ENCODE measurements at places on chromosomes 1 and 21. TPM values are rescaled to one million over a fixed set of nuclear protein-coding genes. Genes with fewer than 3 reads are reported as not detected.

DNA sequence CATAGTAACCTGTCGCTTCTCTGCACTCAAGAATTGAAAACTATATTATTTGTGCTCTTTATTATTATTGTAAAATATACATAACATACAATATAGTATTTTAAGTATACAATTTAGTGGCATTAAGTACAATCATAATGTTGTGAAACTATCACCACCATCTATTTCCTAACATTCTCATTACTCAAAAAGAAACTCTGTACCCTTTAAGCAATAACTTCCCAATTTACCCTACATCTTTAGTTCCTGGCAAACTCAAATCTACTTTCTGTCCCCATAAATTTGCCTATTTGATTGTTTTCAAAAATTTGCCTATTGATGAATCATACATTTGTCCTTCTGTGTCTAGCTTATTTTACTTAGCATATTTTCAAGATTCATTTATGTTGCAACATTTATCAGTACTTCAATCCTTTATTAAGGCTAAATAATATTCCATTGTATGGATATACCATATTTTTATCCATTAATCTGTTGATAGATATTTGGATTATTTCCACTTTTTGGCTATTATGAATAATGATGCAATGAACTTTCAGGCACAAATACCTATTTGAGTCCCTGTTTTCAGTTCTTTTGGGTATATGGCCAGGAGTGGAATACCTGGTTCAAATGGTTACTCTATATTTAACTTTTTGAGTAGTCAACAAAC, 99.6 kb upstream of the DMRTA2 start:
- DNase-seq: no peak

The LEFTY2 gene
- total RNA-seq: not detected

The TEX38 gene
- total RNA-seq: not detected

DNA sequence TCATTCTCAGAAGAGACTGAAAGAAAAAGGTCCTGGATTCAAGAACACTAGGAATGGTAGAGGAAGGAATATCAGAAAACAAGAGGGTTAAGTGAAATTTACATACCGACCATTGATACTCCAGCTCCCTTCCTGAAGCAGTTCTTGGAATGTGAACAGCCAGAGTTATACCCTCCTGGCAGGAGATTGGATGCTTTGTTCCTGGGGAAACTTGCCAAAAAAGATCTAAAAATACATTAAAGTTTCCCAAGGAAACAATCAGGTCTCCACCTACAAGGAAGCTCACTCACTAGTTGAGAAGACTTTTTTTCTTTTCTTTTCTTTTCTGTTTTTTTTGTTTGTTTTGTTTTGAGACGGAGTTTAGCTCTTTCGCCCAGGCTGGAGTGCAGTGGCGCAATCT, 91.1 kb downstream of the HLX start:
- DNase-seq: peak; percentile 20

- peak; percentile 17 for DNase-seq
Measured at GRCh38 chr1:38044221-38045215, 2.1 kb downstream of the POU3F1 start.

GRCh38 chr1:55129194-55129728, 85.9 kb downstream of the USP24 start:
- DNase-seq: peak; percentile 76

DNA sequence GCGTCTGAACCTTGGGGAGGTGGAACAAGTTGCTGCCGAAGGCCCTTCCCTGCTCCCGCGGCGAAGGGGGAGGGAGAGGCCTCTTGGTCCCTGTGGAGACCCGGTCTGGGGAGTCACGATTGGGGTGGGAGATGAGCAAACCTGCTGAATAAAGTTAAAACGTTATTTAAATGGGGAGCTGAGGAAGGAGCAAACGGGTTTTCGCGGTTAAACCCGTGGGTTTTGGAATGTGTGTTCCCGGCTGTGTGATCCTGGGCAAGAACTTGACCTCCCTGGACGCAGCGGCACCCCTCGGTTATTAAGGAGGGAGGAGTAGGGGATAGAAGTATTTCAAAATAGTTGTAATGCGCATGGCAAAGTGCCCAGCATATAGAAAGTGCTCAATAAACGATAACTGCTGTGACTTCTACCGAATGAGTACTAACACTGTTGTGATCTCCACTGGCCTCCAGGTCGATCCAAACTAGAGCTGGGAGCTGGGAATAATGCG, 3.4 kb downstream of the FAM110D start:
- DNase-seq: no peak

DNA sequence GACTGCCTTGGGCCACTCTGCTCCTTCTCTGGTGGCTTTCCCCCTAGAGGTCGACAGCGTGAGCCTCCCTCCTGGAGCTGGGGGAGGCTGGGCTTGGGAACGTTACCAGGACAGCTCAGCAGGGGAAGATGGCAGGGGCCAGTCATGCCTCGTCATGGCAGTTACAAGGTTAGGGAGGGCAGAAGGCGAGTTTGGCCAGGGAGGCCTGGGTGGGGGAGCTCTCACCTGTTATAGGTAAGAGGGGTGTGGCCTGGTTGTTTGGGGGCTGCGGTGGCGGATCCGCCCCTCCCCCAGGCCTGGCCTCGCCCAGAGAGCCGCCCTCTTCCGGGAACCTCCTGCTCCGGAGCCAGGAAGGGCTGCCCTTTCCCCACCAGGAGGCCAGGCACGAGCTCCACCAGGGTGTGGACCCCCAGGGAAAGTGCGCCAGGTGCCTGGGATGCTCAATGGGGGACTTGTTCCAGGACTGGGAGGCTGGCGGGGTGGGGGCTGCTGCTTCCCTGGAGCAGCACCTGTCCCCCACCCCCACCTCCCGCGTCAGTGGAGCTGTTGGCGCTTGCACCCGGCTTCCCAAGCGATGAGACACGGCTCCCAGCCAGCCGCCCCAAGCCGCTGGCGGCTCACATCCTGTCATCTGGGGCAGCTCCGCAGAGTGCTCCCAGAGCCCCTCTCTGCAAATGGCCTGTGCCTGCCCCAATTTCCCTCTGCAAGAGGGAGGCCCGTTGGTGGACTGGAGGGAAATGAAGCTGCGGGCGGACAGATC, 23.6 kb upstream of the PKP1 start:
- DNase-seq: peak; percentile 78

The GJA5 gene
- 2.3 TPM for total RNA-seq

GRCh38 chr1:205229399-205229871, 1.7 kb downstream of the TMCC2 start:
- DNase-seq: peak; percentile 53

The F13B gene
- not detected for total RNA-seq

DNA sequence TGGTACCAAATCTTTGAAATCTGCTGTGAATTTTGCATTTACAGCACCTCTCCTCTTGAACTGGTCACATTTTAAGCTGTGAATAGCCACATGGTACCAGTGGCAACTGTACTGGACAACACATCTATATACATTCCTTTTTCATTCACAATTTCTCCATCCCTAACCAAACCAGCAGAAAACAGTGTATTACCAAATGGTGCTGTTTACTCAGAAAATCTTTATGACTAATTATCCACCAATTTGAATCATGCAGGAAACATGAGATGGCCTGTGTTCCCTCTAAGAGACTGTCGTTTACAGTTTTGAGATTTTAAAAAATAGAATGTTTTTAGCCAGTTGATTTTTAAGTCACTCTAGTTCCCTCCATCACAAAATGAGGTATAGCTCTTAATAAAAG, 17.6 kb upstream of the CCT8 start:
- DNase-seq: peak; percentile 89

The SV2A gene
- total RNA-seq: 0.51 TPM

DNA sequence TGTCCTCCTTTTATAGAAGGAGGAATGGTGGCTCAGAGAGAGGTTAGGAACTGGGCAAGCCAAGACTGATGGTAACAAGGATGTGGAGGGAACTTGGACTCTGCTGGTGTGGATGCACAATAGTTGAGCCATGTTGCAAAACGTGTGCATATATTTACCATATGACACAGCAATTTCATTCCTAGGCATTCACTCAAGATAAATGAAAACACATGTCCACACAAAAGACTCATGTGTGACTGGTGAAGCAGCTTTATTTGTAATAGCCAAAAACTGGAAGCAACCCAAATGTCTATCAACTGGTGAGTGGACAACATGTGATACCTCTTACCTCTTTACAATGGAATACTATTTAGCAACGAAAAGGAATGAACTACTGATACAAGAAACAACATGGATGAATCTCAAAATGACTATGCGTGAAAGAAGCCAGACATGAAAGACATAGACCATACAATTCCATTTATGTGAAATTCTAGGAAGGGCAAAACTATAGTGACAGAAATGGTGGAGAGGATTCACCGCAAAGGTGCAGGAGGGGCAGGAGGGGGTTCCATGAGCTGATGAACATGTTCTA, 36.2 kb downstream of the CAMK2N1 start:
- peak; percentile 80 for DNase-seq

The CA14 gene
- total RNA-seq: not detected

- no peak for DNase-seq
Measured at GRCh38 chr1:42138586-42138985, 14.6 kb upstream of the GUCA2B start.

The PLA2G2F gene
- not detected for total RNA-seq

DNA sequence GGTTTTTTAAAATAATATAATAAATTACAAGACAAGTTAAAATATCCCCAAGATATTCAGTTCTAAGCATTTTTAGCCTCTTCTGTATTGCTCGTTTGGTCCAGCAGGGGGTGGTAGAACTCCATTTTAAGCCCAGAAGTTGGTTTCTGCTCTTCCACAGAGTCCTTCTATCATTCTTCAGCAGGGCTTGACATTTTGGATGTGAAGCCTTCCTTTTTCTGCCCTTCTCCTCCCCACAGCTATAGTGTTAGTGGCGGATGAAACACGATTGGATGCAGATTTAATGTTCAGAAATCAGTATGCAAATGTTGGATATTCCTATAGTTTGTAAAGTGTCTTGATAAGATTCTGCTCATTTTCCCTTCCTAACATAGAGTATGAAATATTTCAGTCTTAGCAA, 1.4 kb downstream of the NCAM2 start:
- DNase-seq: peak; percentile 50

GRCh38 chr1:26046246-26047095, 553 bp upstream of the SLC30A2 start:
- DNase-seq: no peak

The SMIM1 gene
- not detected for total RNA-seq

DNA sequence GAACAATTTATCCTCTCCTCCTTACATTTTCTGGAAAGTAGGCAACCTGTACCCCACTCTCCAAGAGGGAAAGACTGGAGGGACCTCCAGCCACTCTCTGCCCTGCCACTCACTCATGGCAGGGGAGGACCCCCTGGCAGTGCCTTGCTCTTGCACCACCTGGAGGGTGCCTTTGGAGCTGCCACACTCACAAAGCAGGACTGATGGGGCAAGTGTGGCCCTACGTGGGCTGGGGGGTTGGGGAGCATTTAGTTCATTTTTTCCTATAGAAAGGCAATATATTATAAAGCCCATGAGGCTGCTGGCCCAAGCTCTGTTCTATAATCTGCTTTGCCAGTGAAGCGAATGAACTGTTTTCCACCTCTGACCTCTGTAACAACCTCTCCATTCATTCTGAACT, 50.3 kb downstream of the GPR161 start:
- DNase-seq: no peak

DNA sequence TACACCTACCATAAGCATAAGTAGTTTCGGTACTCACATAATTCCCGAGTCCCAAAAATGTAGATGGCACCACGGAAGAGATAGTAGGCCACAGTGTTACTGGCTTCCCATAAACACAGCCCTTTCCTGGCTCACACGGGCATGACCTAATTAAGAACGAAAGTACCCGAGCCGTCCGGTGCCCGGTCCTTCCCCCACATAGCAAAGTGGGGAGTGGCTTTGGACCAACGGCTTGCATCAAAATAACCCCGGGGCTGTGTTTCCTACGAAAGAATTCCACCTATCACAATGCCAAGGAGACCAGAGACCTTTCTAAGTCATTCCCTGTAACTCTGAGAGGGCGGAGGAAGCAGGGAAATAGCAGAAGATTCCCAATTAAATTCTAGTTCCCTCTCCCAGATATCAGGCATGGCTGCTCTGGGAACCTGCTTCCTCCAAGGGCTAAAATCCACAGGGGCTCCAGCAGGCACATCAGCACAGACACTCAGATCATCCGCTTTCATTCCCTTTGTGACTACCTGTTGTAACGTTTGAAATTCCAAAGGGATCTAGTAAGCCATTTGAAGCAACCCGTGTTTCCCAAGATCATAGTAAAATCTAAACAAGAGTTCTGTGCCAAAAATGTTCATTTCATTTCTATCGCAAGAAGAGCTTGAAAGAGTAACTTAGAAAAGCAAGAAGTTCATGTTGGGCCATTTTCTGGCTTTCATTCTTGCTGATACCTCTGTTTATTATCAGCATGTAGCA, at the start of gene TMPRSS3:
TMPRSS3 (minus strand) TSS at position 148 of the 747 bp plus-strand sequence. CDS start 635 bp downstream, outside the sequence.
- DNase-seq: no peak

DNA sequence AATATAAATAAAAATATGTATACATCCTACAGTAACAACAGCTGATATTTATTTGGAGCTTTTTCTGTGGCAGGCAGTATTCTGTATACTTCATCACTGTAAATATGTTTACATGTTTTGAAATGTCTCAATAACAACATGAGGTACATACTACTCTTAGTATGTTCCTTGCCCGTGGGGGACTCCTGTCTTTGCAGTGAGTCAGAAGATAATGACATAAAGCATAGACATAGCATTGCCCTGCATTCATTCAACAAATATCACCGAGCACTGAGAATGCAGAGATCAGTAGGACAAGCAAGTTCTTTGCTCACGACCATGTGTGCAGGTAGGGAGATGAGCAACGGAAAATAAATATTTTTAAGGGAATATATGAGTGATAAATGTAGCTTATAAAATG, 246.5 kb downstream of the LTN1 start:
- DNase-seq: no peak

The PRR9 gene
- total RNA-seq: not detected

GRCh38 chr1:37958690-37959089, 11.8 kb upstream of the INPP5B start:
- DNase-seq: peak; percentile 94

- DNase-seq: no peak
Measured at GRCh38 chr1:100430325-100430756, 78.0 kb downstream of the CDC14A start.

The EMC1 gene
- total RNA-seq: 58.7 TPM

DNA sequence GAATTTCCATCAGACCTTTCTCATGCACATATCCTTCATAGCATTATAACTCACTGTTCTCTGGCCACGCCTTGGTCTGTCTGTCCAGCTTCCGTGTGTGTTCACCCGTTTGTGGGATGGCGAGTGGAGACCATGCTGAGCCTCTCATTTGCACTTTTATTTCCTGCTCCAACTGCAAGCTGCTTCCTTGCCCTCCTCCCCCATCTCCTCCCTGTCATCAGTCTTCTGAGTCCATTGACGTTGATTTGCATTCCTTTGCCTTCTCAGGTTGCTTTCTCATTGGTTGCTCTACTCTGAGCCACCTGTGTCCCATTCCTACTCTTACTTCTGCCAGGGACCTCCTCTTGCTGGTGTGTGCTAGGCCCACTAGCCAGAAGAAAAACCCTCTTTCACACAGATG, 146.4 kb downstream of the NOS1AP start:
- no peak for DNase-seq

GRCh38 chr21:25080141-25080540, 527.1 kb downstream of the MRPL39 start:
- no peak for DNase-seq

The ADIPOR1 gene
- total RNA-seq: 83.2 TPM

The ZNF683 gene
- not detected for total RNA-seq

- peak; percentile 16 for DNase-seq
Measured at GRCh38 chr1:117171900-117172511, 38.7 kb downstream of the VTCN1 start.

The WDR64 gene
- not detected for total RNA-seq
